ENCODE measurements at places on chromosomes 12 and 14. TPM values are rescaled to one million over a fixed set of nuclear protein-coding genes. Genes with fewer than 3 reads are reported as not detected.

DNA sequence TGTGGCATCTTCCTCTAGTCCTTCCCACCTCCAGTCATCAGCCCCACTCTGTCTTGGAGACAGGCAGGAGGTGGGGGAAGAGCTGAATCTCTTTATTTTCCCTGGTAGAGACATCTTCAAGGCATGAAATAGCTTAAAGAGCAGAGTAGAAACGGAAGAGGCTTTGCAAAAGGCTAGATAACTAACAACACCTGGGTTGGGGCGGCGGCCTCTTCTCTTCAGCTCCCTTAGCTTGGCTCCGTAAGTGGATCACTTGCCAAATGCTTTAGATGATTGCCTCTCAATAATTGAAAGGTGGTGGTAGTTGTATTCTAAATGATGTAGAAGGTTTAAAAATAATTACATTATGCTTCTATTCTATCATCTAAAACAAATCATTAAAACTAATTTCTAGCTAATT lies 36.1 kb downstream of the SSPN start:
- DNase-seq, result no peak

Gene TNFAIP2
- total RNA-seq, result 0.80 TPM

DNA sequence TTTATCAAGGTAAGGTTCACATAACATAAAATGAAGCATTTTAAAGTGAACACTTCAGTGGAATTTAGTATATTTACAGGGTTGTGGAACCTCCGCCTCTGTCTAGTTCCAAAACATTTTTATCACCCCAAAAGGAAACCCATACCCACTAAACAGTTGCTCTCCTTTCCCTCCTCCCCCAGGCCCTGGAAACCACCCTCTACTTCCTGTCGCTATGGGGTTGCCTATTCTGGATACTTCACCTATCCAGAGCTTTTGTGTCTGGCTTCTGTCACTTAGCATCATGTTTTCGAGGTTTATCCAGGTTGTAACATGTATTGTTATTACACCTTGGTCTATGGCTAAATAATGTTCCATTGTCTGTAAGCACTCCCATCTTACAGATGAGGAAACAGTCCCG lies 27.7 kb upstream of the ZFP36L1 start:
- DNase-seq, result no peak

- DNase-seq, result no peak
Observed at GRCh38 chr14:102418169-102418852, 55.6 kb downstream of the TECPR2 start.

GRCh38 chr12:106585105-106585520 lies 2.3 kb downstream of the RFX4 start:
- DNase-seq, result no peak

Gene LIN7A
- total RNA-seq, result not detected

DNA sequence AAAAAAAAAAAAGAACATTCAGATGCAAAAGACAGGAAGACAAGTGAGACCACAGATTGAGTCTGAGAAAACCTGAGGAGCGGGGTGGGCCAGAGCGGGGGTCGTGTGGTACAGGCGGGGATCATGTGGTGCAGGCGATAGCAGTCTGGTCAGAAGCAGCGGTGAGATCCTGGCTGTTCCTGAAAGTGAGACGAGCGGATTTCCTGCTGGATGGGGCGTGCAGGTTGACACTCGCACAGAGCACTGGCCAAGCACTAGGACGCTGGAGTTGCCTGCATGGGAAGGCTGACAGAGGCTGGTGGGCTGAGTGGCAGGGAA lies 35.7 kb downstream of the CDC42BPB start:
- DNase-seq, result no peak

DNA sequence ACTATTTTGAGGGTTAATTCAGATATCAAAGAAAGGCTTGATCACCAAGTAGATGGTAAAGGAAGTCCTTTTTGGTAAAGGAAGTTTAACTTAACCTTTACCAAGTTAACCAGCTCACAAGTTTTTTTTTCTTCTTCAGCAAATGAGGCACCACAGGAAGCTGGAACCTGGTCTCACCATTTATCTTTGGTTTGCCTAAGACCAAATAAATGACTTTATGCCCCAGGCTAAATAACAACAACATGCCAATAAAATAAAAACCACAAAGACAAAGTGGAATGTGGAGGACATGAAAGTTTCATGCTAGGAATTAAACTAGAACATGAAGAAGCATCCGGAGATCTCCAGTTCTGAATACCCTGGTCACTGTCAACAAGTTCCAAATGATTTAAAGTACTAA lies 116.8 kb upstream of the PRICKLE1 start:
- no peak for DNase-seq

GRCh38 chr12:114704096-114704495 lies 20.1 kb upstream of the TBX3 start:
- DNase-seq, result no peak

GRCh38 chr12:90390947-90391346 lies 564.0 kb downstream of the CCER1 start:
- no peak for DNase-seq

GRCh38 chr12:52005903-52006703 lies 643 bp upstream of the TAMALIN start:
- no peak for DNase-seq

- no peak for DNase-seq
Observed at GRCh38 chr12:74794522-74794921, 256.9 kb downstream of the ATXN7L3B start.

Gene CCDC177
- total RNA-seq, result not detected

Measured in activated naive CD4-positive, alpha-beta T cell treated with anti-CD3 and anti-CD28 coated beads, Interleukin-2, amount 50 U/mL, for 72 hours (primary cell).